Coronary artery (tissue), 2 donors: ENCODE measurements at places on chromosomes 2 and 18.

GRCh38 chr2:121790276-121790956, 35.0 kb downstream of the TSN start:
- no peak for DNase-seq

GRCh38 chr18:58615140-58616132, 13.5 kb downstream of the ALPK2 start:
- DNase-seq, result no peak

DNA sequence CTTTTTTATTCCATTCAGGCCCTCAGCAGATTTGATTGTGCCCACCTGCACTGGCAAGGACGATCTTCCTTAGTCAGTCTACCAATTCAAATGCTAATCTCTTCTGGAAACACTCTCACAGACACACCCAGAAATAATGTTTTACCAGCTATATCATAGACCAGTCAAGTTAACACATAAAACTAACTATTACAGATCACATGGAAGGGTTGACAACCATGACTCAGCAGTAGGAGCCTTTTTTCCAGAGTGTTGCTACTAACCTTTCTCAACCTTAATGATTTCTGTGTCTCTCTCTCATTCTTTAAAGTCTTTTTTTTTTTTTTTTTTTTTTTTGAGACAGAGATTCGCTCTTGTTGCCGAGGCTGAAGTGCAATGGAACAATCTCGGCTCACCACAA, 143.5 kb upstream of the MSH6 start:
- DNase-seq, result no peak

GRCh38 chr2:75428646-75429443, 131.9 kb downstream of the EVA1A start:
- DNase-seq, result no peak

GRCh38 chr2:1744446-1745170, at the start of gene PXDN:
PXDN (minus strand) TSS chr2:1744515; CDS start chr2:1744455, 60 bp downstream.
- peak; percentile 77 for DNase-seq

GRCh38 chr18:70188113-70188512, 17.4 kb downstream of the RTTN start:
- no peak for DNase-seq

- no peak for DNase-seq
These were observed 23.5 kb downstream of the CD302 start for GRCh38 chr2:159774370-159774990.

DNA sequence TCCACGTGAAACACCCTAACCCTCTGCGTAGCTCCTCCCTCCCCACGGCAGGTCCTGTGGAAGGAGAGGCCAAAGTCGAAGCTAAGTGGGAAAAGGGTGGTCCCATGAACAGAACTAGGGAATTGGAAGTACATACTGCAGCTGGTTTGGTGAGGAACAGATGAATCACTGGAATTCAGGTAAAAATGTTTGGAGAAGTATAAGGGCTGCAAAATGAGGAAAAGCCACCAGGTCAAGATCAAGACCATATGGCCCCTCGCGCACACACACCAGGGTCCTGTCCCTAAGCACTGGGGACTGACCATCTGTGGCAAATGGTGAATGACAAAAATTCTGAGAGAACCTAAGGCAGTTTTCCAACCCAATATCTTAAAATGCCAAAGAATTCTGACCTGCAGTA, 3.1 kb downstream of the PARD6G start:
- DNase-seq, result no peak

DNA sequence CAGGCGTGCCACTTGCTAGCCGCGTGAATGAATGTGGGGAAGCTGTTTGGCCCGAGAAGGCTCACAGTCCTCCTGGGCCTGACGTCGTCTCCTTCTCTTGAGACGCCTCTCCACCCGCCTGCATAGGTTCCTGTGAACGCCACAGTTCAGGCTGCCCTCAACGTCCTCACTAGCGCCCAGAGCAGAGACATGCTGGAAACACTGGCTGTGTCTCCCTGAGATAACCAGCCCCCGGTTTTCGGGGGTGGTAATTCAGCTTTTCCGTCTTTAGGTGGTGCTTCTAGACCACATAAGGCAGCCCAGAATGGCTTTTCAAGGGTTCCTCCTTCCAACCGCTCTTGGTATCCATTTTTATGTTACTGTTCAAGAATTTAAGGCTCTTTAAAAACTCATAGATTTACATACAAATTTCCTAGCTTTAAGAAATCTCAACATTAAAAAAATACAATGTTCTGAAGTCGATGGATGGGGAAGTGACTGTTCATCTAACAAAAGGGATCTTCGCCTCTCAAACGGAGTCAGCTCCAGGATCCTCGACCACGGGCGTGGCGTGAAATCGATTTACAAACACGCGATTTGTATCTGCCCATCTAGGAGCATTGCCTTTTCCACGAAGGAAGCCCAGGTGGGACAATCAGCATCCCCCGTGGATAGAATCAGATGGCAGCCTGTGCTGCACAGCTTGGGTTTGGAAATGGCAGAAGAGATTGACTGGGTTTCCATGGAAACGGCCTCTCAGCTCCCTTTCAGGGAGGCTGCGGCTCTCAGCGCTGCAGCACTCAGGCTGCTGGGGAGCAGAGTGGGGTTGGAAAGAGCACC, 110.6 kb upstream of the PXDN start:
- DNase-seq, result no peak

- DNase-seq, result peak; percentile 19
These were observed 63.0 kb downstream of the DYSF start for GRCh38 chr2:71516253-71516888.

- no peak for DNase-seq
These were observed 100.1 kb upstream of the ALKAL2 start for GRCh38 chr2:387980-388421.

DNA sequence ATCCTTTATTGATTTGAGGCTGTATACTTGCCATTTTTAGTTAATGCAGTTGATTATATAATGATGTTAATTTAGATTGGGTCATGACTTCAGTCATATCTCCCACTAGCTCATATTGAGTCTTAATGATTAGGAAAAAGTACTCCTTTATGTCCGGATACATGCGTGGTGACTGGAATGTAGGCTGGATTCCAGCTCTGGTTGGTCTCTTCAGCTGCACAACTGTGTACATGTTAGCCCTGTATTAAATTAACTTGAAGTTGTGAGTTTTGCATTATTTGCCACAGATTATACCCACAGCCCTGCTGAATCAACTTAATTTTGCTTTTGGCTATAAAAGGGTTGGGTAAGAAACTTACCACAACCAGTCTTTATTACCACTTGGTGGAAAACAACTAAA, 22.5 kb downstream of the MOB4 start:
- no peak for DNase-seq

GRCh38 chr2:144889348-144889747, 369.4 kb upstream of the ZEB2 start:
- no peak for DNase-seq

DNA sequence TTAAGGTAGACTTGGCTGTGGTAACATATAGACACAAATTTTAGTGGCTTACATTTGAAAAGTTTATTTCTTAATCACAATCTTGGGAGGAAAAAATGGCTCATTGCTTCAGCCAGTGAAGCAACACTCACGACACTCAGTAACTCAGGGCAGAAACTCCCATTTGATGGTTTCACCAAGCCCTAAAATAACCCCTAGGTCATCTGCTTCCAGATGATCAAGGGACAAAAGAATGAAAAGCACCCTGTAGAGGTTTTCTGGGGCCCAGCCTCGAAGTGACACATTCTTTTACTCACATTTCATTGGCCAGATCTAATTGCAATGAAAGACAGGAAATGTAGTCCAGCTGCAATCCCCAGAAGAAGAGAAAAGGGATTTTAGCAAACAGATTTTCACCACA, 275.9 kb downstream of the TMX3 start:
- DNase-seq, result no peak

- no peak for DNase-seq
These were observed 1250.2 kb downstream of the LRP1B start for GRCh38 chr2:140880573-140880972.

DNA sequence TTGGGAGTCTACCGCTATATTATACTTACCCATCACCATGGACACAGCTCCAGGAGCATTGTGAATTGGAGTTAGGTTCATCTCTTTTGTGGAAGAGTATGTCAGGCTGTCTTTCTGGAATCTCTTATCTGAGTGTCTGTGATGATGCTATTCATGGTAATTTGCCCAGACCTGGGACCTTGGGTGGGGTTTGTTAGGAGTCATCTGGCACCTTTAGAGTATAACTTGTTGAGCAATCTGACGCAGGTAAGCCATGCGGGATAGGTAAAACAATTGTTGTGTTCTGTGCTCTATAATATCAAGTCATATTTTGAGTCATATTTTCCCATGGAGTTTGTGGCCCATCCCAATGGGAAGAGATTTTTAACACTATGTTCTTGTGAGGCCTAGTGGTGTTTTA, 49.7 kb upstream of the MAPRE2 start:
- no peak for DNase-seq

DNA sequence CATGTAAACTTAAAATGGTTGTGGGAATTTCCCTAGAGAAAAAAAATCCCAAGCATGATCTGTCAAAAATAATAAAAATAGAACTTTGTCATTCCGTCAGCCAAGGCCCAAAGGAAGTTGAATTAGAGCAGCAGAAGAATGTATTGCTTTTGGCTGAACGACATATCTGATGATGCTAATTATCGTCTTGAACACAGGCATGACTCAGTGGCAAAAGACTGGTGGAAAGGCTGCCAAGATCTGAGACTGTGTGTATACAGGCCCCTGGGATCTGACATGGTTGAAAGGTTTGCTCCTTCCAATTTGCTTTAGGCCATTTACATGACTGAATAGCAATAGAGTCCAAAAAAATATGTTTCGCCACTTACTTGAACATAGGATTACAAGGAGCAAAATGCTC, 1057.1 kb upstream of the CRIM1 start:
- no peak for DNase-seq

- no peak for DNase-seq
These were observed 114.8 kb downstream of the GALNT1 start for GRCh38 chr18:35696307-35696706.

- no peak for DNase-seq
These were observed 934.8 kb upstream of the DDX18 start for GRCh38 chr2:116879650-116880160.

DNA sequence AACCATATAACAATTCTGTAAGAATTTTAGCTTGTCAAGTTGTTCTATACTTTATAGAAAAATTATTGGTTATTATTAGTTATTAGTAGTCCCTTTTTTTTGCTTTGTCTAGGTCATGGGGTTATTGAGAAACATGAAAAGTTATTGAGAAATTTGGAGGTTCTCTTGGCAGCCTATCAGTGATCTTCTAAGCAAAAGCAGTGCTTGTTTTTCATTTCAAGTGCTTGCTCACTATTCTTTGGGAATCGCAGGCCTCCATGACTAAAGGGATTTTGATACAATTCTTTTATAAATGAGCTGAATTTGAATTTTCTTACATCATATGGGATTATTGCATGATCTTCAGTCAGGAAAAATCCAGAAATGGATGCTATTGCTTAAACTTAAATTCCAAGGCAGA, 25.8 kb downstream of the PLEKHA3 start:
- DNase-seq, result no peak

- DNase-seq, result peak; percentile 56
These were observed 50.3 kb upstream of the TWIST2 start for GRCh38 chr2:238797537-238797936.

DNA sequence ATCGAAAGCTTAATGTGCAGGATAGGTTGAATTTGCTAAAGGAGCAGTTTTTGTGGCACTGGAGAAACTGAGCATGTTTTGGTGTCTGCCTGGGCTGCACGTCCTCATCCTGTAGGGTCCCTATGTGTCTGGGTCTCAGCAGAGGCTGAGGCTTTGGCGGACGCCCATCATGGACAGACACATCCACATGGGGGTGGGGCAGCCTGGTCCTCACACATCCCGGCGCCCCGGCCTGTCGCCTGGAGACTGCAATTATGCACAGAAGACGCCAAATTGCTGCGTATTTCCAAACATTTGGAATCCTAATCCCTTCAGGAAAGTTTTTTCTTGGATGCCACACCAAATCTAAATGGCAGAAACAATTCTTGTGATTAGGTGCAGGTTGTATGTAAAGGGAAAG, 128.2 kb upstream of the TWIST2 start:
- DNase-seq, result no peak

- no peak for DNase-seq
These were observed 26.1 kb upstream of the AAK1 start for GRCh38 chr2:69669666-69670065.

DNA sequence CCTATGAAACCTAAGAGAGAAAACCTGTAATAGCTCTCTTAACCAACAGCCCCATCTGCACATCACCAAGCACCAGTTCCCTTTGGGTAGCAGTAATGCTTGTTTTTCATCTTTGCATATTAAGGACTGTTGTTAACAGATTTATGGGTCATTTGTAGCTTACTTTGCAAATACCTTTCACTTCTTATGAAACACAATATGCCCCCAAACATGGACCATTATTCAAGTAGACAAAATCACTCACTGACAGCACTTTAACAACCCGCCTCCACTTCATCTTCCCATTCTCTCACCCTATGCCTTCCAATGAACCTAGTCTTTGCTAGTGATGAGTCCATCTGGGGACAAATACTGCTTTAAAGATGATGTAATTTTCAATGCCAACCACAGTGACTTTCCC, 64.4 kb downstream of the GFPT1 start:
- no peak for DNase-seq

DNA sequence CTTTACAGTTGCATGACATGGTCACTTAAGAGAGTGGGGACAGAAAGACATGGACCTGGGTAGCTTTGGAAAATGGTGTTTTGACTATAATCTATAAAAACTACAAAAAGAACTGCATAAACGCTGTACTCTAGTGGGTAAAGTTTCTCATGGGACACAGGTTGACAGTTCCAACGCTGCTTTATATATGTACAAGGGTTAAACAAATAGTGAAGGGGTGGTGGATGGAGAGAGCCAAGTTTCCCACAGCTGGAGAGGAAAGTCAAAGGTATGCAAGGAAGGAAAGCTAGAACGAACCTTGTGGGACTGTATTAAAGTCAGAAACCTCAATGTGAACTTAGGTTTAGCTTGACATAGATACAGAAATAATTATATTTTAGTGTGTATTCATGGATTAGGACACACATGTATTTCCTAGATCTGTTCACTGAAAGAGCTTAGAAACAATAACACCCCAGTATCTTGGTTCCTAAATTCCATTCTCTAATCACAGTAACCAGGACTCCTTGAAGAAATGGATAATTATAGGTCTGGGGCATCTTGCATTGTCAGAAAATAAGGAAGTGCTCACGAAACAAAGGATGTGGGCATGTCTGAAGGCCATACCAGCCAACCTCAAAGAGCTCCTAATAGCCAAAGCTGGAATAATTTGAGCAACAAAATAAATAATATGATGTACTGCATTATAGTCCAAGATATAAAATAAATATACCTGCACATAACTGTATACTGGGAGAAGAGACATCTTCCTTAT, 28.8 kb downstream of the TANC1 start:
- DNase-seq, result no peak
